ENCODE measurements at places on chromosomes 2 and 18. TPM values are rescaled to one million over a fixed set of nuclear protein-coding genes. Genes with fewer than 3 reads are reported as not detected.

- DNase-seq = no peak
Measured at GRCh38 chr18:9824474-9824832, 61.3 kb upstream of the TXNDC2 start.

The GAL3ST2 gene
- not detected for total RNA-seq

The IL18R1 gene
- 5.3 TPM for total RNA-seq

The CD8A gene
- 1.8 TPM for total RNA-seq

GRCh38 chr18:52333860-52334259 lies 6.1 kb upstream of the DCC start:
- DNase-seq = no peak

The DHRS9 gene
- not detected for total RNA-seq

DNA sequence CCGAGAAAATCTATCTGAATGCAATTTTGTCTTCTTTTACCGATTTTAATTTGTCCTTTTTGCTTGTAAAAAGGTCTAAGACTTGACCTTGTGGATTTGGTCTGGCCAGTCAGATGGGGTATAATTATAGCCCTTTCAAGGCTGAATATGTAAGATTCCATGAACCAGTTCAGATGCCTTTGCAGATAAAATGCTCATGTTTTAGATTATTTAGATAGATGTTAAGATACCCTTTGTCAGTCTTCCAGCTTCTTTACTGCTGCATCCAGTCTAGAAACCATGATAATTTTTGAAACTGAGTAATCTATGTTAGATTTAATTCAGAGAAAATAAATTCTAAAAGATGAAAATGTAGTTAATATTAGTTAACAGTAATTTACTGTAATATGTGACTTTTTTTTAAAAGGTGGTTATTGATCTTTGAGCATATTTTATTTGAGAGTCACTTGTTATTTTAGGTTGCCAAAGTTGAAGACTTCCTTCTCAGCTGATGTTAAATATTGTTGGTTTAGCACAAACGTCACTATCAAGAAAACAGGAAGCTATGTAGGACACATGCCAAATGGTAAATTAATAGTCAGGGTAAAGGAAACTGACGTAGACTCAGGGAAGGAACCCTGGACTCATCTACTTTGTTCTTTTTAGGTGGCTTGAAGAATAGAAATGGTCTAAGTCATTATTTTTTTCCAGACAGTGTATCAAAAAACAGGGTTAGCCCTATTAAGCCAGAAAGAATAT lies 29.8 kb downstream of the BABAM2 start:
- no peak for DNase-seq
